Activated T-cell treated with anti-CD3 and anti-CD28 coated beads, Interleukin-2, amount 50 U/mL, for 1 hour (primary cell): ENCODE measurements at places on chromosomes 2 and 18.

DNA sequence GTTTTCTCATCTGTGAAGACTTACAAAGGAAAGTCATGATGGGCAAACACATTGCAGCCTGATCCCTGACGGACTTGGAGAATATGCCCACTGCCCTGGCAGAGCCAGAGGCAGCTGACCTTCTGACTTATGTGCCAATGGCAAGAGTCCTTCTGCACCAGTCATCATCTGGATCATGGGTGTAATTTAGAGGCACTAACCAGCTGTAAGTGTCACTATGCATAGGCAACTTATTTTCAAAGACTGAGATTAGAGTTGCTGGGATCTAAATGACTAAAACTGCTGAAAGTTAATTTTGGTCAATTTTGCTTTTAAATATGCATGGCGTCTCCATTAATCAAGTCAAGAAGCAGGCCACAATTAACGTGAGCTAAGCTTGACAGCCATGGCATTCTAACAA, 261.2 kb downstream of the BCL11A start:
- no peak for DNase-seq

- no peak for DNase-seq
These were observed 3.3 kb downstream of the BOK start for GRCh38 chr2:241561832-241562231.

- no peak for DNase-seq
These were observed 242.8 kb downstream of the TNS1 start for GRCh38 chr2:217759991-217760390.

- peak; percentile 16 for DNase-seq
These were observed 4.5 kb upstream of the GAL3ST2 start for GRCh38 chr2:241772063-241772499.

GRCh38 chr18:46040033-46040746, 31.9 kb downstream of the PSTPIP2 start:
- DNase-seq = no peak
